ENCODE measurements at places on chromosomes 5 and 9.

DNA sequence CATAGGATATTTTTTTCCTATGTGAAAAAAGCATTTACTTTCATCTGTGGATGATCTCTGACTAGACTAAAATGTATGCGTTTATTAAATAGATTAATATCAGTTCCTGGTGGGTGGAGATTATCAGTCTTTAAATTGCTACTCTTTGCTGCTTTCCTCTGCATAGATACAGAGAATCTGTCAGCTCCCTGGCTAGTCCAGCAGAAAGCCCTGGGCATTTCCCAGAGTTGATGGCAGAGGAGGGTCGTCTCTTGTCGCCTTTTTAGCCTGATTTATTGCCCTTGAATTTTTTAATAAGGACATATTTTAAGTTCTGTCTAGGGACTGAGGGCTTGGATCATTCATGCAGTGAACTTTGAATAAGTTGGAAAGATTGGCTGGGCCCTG, 165.5 kb downstream of the CD180 start:
- DNase-seq: no peak

DNA sequence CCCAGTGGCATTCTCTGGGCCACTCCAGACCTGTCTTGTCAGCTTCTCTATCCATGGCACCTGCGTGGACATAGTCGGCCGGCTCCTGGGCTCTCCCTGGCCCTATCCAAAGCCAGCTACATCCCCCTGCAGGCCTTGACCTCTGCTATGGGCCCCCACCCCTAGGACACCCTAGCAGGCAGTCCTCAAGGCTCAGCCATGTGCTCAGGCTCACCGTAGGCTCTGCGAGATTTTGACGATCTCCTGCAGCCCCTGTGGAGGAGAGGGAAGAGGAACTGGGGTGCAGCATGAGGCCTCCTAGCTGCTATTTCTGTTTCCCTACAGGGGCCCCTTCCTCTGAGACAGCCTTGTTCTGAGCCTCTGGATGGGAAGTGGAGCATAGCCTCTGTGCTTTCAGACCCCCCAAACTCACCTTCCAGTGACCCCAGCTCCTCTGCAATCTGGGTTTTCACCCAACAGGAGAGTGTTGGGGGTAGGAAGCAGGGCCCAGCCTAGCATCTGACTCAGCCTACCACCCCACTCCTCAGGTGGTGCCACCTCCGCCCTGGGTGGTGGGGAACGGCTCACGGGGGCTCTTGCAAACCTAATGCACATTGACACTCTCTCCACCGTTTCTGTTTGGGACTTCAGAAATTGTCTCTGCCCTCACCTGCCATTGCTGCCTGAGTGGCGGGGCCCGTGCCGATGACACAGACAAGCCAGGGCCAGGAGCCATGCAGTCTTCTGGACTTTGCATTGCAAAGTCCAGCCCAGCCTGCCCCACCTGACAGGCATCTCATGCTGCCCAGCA, 36.7 kb downstream of the HRH2 start:
- DNase-seq: no peak

DNA sequence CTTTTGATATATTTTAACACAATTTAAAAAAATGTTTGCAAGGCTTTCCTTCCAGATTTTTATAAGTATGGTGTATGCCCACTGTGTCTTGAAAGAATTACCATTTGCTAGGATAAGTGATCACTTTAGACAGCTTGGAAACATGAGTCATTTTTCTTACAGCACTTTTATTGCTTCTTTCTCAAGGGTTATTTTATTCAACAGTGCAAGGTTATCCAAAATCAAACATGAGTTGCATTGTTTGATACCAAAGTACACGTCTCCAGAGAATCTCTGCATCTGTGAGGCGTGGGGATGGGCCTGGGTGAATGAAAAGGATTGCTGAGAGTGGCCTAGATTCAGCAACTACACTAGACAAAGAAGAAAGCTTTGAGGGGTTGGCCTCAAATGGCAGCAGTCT, 329.6 kb downstream of the ADAMTS6 start:
- DNase-seq: no peak

DNA sequence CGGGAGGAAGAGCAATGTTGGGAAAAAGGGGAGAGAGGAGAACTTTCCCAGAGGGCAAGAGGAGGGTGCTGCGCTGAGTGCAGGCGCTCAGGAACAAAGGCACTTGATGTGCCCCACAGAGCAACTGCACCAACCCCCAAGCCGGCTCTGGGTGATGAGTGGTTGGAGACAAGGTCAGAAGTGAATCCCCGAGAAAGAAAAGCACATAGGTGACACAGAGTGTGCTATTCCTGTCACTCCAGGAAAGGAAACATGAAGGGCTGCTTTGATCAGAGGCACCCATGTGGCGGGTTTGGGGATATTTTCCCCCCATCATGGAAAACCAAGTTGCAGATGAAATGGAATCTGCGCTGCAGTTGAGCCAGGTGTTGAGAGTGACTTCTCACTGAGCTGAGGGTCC, 20.7 kb upstream of the SLC25A48 start:
- no peak for DNase-seq

DNA sequence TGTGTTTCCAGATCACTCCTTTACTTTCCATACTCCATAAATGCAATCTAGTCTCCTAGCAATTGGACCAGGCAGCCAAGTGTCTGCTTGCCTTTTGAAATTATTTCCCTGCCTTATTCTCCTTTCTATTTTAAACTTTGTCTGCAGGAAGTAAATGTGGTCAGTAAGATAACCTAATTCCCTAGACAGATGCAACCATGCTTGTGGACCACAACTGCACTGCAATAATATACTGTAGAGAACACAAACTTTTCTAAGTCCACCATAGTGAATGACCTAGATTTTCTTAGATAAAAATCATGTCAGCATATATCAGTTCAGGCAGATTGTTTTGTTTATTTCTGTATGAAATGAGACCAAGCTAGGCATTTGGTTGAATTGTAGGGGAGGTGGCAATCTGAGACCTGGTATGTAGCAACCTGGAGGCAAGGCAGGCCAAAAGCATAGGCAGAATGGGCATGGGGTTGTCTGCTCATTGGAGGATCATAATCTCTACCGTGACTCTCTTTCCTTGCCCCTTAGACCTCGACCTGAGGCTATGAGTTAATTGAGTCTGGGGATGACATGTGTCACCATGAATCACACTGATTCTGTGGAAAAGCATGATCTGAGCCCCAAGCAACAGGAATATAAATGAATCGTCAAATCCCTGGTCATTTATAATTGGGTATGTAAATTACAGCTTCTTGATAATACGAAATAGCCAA, 20.7 kb downstream of the ACTL7B start:
- no peak for DNase-seq

DNA sequence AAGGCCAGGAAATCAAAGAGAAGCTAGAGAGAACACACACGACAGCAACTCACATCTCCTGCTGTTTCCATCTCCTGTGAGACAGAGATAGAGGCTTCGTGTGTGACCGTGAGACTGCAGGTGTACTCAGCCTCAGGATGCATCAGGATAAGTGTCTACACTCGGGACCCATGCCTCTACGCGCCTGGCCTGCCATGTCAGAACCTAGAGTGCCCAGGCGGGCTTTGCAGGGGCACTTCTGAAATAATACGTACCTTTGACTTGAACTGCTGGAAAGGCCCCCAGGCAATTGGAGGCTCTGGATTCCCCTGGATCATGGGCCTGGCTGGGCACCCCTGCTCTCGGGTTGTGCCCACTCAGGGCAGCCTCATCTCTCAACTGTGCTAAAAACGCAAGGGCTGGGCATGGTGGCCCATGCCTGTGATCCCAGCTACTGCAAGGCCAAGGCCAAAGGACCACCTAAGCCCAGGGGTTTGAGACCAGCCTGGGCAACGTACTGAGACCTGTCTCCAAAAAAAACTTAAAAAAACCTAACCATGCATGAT, 13.0 kb downstream of the CLPTM1L start:
- no peak for DNase-seq

DNA sequence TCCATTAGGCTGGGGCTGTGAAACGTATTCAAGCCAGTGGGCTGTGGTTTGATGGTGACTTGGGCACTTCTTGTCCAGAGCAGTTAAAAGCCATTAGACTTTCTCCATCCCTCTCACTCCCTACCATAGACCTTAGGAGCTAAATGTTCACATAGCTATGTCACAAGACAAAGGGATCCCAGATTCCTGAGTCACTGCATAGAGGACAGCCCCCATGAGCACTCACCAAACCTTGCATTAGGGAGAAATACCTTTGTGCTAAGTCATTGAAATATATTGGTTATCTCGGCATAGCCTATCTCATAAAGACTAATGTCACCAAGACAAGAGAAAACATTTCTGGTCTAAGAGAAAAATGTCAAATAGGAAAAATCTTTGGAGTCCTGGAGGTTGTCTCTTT, 104.3 kb downstream of the TRPM6 start:
- peak; percentile 14 for DNase-seq

DNA sequence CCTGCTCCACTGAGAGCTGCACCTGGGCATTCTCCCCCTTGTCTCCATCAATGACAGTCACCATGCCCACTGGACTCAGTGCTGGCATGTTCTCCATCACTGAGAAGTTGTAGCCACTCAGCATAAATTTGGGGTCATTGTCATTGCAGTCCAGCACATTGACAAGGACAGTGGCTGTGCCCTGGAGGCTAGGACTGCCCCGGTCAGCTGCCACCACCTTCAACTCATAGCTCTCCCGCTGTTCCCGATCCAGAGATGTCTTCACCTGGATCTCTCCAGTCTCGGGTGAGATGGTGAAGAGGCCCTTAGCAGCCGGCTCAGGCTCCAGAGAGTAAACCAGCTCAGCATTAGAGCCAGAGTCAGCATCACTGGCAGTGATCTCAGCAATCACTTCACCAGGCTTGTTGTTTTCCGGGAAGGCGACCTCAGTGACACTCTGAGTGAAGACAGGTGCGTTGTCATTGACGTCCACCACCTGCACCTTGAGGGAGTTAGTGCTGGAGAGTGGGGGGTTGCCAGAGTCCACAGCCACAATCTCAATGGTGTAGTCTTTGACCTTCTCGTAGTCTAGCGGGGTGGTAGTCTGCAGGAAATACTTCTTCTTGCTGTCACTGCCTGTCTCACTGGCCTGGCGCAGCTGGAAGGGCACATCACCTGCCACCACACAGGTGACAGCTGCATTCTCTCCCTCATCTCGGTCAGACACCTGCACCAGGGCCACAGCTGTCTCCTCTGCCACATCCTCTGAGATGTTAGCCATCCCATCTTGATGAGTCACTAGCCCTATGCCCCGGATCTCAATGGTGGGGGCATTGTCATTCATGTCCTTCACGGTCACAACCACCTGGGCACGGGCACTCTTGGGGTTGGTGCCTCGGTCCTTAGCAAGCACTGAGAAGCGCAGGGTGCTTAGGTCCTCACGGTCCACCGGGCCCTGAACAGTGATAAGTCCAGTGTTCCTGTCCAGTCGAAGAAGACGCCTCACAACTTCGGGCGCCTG, 13.5 kb downstream of the PCDH1 start:
- no peak for DNase-seq

- DNase-seq: no peak
Observed at GRCh38 chr9:88974641-88975040, 16.6 kb upstream of the S1PR3 start.

DNA sequence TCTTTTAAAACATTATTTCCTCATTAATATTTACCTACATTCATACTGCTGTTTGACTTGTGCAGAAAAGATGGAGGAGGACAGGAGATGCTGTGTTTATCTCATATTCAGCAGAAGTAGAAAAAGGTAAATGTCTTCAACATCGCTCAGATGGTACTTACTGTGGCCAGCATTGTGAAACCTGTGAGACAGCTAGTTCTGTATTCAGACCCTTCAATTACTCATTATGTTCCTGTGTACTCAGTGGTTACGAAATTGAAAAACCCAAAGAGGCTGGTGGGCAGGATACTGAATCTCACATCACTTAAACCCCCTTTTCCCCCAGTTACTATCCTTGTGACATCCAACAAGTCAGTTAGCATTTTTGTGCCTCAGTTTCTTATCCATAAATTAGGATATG, 216.0 kb downstream of the KDM4C start:
- DNase-seq: peak; percentile 5

DNA sequence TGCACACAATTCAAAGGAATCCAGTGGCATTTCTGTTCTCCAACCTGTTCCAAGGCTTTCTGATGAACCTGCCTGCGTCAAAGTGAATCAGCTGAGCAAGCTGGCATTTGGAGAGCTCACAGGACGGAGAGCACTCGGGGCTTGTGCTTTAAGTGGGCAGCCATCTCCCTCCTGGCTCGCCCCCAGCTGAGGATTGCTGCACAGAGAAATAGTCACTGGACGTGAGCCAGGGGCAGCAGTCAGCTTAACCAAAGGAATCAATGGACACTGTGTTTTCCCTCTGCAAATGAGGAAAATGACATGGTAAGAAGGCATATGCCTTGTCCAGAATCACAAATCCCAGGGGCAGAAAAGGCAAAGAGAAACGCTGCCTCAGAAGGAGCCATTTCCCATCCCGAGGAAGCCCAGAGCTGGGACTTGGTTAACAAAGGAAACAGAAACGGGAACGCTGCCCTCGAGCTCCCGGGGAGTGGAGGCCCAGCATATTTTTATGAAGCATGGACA, 299.4 kb downstream of the ZSWIM6 start:
- peak; percentile 53 for DNase-seq

GRCh38 chr9:76629205-76629990, 134.8 kb upstream of the PCA3 start:
- no peak for DNase-seq

DNA sequence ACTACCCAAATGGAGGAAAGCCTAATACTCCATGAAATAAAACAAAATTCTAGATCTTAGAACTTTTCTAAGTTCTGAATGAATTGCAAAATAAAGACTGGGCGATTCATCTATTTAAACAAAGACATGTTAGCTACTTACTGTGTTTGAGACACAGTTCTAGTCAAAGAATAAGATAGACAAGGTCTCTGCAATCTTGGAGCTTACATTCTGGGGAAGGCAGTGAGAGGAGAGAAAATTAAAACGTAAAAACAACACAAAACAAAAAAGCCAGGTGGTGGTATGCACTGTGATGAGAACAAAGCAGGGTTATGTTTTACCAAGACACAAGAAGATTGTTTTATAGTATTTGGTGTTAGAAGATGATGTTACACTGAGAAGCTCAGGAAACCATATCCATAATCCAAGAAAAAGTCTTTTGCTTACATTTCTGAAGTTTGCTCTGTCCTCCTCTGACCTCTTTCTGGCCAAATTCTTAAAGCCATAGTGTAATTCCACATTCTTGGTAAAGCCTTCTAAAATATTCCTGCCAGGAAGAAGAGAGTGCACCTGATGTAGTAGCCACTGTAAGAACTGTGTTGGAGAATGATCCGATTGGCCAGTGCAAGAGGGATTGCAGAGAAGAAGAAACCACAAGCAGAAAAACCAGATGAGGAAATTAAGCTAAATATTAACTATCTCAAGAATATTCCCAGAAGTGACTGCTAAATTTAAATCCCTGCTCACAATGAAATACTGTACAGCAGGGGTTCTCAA, 218.4 kb downstream of the PCSK1 start:
- peak; percentile 20 for DNase-seq

GRCh38 chr5:124599028-124599973, 147.1 kb downstream of the ZNF608 start:
- peak; percentile 83 for DNase-seq
